ENCODE measurements at places on chromosomes 13 and 19.

DNA sequence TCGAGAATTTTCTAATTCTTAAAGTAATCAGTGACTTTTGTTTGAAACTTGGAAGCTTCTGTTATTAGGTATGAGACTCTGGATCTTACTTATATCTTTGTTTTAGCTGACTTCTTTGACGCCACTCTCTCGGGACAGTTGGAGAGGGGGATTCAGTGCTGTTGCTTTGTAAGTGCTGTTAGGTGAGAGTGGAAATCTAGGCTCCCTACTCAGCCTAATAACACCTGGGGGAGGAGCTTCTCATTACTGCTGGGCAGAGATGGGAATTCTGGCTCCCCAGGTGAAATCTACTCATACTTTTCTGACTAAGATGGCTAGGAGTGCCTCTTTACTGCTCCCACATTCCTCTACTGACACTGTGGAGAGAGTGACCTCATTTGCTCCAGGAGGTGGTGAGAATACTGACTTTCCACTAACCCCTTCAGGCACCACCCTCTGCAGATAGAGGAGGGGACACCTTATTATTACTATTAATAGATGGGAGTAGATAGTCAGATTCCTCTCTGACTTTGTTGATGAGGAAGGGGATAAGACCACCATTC lies 324.9 kb upstream of the SPRY2 start:
- DNase-seq = no peak

GRCh38 chr13:43203781-43204180 lies 180.4 kb downstream of the DNAJC15 start:
- DNase-seq = no peak

- DNase-seq = no peak
Measured at GRCh38 chr19:35143818-35144217, 763 bp downstream of the FXYD7 start.

DNA sequence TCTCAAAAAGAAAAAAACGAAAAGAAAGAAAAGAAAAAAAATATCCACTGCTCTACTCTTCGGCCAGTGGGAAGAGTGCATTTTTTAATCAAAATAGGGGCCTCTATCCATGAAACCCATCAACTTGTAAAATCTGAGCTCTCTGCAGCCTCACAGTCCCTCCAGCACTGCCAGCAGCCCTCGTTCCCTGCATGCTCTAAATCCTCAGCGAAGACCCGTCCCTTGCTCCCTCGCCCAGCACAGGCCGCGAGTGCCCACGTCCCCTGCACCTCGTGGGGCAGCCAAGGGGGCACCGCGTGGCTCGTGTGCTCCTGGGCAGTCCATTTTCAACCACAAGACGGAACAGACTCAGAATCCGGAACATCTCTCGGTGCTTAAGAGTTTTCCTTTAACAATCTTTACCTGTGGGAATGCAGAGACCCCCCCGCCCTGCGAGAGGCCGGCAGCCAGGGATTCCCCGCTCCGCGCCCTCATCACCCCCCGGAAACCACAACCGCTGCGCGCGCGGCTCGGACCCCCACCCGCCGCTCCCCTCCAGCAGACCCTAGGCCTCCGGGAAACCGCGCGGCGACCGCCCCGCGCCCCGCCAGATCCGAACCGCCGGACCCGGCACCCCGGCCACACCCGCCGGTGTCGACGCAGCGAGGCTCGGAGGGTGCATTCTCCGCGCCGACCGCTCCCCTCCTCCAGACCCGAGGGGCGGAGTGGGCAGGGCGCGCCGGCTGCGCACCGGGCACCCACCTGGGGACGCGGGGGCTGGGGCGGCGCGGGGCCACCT lies 638 bp downstream of the ANKRD27 start:
- DNase-seq = peak; percentile 14

DNA sequence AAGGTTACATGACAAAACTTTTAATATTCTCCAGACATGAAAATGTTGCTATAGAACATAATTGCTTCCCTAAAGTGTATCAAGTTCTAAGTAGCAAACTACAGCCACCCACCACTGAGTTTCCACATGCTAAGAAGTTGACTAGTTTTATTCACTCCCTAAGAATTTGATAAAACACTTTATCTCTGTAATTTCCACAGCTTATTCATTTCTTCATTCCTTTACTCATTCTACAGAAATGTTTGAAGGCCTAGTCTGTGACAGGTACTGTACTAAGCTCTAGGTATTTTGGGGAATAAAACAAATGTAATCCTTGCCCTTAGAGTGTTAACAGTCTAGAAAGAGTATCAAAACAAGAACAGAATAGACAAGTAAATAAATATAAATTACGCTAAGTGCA lies 101.8 kb upstream of the DIAPH3 start:
- no peak for DNase-seq

GRCh38 chr13:47413112-47413511 lies 516.3 kb upstream of the HTR2A start:
- no peak for DNase-seq

DNA sequence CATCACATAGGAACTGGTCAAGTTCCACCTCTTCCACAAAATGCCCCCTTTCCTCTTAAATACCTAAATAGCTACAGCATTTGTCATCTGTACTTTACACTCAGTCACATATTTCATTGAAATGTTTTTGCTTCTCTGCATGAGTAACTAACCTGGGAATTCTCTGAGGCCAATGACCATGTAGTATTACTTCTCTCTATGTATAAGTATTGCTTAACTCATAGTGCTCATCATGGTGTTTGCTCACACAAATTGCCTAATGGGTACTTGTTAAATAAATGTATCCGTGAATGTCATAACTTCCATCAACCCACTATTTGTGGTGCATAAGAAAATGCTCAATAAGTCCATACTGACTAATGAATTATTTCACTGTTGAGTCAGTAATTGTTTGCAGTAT lies 115.5 kb downstream of the FGF14 start:
- no peak for DNase-seq

DNA sequence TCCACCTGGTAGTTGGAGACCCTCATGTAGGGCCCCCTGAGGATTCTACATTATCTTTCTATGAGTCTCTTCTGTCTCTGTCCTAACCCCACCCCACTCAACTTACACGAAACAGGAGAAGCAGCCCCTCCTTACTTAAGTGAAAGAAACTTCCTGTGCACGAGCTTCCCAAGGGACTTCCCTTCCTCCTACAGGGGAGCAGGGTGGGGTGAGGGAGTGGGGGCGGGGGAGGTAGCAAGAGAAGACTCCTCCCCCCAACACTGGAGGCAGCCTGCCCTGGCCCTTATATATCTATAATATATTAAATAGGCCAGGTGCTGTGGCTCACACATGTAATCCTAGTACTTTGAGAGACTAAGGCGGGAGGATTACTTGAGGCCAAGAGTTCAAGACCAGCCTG lies 5.5 kb upstream of the PDE4C start:
- no peak for DNase-seq

DNA sequence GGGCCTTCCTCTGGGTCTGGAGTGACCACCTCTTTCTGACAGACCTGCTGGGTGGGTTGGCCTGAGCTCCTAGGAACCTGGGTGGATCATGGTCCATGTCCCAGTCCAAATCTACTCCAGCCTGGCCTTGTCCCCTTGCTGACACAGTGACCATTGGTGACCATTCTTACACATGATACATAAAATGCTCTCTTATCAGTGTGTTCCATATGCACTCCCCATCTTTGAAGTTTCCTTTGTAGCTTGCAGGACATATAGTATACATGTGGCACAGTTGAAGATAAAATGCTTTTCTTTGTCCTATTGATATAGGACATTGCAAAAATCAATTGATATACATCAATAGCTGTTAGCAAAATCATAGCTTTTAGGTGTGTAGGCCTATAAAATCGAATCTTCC lies 291.8 kb downstream of the MYO16 start:
- no peak for DNase-seq

DNA sequence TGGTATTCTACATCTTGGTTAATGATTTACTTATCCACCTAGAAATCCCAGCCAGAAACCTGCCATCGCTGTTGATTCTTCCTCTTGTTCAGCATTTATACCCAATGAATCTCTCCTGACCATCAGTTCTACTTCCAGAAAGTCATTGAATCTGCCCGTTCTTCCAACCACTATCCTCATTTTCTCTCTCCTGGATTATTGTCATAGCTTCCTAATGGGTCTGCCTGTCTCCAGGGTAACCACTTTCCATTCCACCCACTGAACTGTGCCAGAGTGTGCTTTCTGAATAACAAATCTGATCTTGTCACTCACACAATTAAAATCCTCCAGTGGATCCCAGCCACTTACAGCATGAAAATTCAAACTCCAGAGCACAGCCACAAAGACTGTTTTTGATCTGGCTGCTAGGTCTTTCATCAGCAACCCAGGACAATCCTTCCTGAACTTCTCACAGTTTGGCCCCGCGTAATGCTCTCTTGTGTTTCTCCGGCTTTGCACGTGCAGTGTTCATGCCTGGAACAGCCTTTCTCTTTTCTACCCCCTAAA lies 330.6 kb downstream of the SPRY2 start:
- peak; percentile 11 for DNase-seq

DNA sequence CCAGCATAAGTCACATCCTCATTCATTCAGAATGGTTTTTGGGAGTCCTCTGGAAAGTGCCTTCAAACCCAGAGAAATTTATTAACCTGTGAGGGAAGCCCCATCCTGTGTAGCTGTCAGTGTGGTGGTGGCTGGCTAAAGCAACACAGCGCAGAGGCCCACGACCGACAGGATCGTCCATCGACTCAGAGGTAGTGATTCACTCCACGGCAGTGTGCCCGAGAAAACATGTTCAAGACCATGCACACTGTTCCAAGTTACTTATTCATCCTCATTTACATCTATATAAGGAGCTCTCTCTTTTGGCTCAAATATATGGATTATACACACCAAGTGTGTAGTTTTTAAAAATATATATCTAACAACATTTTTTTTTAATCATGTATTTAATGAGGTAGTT lies 96.3 kb upstream of the SLC15A1 start:
- no peak for DNase-seq

DNA sequence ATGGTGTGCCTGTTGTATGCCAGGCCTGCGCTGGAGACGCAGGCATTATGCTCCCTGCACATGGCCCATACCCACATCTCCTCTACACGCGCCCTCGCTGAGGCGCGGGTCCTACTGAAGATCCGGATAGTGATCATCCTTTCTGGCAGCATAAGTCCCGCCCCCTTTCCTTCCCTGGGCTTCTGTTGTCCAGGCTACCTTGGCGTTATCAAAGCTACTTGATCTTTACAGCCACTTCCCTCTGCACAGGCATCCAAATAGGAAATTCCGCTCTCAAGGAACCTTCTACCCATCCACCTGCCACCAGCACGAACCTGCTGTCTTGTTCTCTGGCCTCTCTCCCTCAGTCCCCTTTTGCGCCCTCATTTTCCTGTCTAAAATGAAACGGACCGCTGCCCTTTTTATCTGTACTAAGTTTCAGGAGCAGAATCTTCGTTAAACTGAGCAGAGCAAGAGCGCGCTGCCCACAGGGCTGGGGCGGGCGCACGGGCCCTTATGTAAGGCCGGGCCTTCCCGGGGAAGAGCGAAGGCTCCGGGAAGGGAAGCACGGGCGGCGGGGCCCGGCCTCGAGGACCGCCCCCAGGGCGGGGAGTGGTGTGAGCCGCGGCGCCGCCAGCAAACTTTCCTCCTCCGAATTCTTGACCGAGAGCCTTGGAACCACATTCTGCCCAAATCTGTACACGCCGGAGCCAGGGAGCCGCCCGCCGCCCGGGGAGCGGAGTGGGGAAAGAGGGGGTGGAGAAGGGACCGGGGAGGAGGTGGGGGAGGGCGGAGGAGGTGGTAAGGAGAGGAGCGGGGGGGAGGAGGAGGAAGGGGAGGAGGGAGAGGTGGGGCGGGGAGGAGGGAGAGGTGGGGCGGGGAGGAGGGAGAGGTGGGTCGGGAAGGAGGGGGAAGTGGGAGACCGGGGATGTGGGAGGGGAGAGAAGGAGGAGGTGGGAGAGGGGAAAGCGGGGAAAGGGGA lies 920 bp upstream of the UBE2L5 start:
- DNase-seq = peak; percentile 90

DNA sequence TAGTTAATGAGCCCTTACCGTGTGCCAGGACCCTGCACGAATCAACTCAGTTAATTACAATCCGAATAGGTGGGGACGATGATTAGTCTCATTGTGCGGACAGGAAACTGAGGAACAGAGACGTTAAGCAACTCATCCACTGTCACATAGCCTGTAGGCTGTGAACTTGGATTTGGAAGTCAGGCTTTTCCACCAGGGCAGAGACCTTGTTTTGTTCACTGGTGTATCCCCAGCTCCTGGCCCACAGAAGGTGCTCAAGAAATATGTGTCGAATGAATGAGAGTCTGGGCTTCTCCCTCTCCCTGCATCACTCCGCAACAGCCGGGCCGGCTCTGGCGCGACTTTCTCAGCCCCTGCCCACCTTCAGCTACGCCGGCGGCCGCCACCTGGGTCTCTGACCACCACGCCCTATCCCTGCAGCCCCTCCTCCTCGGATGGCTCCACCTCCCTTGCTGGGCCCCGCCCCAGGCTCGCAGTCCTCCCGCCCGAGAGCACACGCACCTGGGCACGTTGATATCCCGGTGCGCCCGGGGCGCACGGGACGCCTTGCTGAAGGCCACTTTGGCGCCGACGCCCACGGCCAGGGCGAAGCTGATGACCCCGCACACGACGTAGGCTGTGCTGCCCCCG lies 1.3 kb downstream of the SHISA7 start:
- DNase-seq = no peak

DNA sequence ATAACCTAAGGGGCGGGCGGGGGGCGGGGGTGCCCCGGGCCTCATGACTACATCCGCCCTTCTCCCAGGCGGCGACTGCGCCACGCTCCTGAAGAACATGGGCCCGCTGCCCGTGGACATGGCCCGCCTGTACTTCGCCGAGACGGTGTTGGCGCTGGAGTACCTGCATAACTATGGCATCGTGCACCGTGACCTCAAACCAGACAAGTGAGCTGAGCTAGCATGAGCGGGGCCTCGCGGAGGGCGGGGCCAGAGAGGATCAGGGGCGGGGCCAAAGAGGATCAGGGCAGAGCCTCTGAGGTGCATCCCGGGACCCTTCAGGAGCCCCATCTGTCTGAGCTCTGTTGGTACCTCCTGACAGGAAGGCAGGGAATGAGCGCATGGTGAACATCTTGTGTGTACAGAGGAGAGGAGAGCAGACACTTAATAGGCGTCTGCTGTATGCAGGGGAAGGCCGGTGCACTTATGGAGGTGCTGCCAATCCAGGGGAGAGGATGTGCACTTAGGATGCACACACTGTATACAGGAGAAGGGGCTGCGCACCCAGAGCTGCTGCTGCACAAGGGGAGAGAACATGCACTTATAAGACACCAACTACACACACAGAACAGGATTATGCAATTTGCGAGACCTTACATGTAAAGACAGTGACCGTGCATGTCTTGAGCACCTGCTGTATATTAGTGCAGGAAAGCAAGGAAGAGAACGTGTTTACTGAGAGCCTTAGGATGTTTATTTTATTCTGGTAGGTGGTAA lies 20.9 kb upstream of the PIK3R2 start:
- no peak for DNase-seq
